ENCODE measurements at places on chromosomes 11 and 22. TPM values are rescaled to one million over a fixed set of nuclear protein-coding genes. Genes with fewer than 3 reads are reported as not detected.

C11orf87 gene
- total RNA-seq, result 0.16 TPM

NCR3LG1 gene
- 2.2 TPM for total RNA-seq

TRIM48 gene
- not detected for total RNA-seq

IL18 gene
- total RNA-seq, result 0.32 TPM

IGLL1 gene
- total RNA-seq, result not detected

PIWIL4 gene
- total RNA-seq, result 5.1 TPM

APOBEC3C gene
- total RNA-seq, result 7.6 TPM

A4GALT gene
- total RNA-seq, result 24.9 TPM

USH1C gene
- total RNA-seq, result not detected

VSTM5 gene
- total RNA-seq, result under 0.01 TPM

OOSP4B gene
- total RNA-seq, result not detected

DNAJB13 gene
- total RNA-seq, result 0.16 TPM

CHRM1 gene
- 0.09 TPM for total RNA-seq

C11orf42 gene
- total RNA-seq, result not detected

BUD13 gene
- total RNA-seq, result 11.2 TPM

MS4A7 gene
- total RNA-seq, result not detected

MIOX gene
- not detected for total RNA-seq

C11orf86 gene
- not detected for total RNA-seq

PIH1D2 gene
- total RNA-seq, result 1.4 TPM

SOX6 gene
- 0.32 TPM for total RNA-seq

TLCD5 gene
- 6.8 TPM for total RNA-seq

TSPAN18 gene
- not detected for total RNA-seq

PDGFB gene
- total RNA-seq, result 0.16 TPM

OR5T3 gene
- not detected for total RNA-seq

MAPK12 gene
- 26.6 TPM for total RNA-seq

OR51B4 gene
- total RNA-seq, result not detected

CSF2RB gene
- under 0.01 TPM for total RNA-seq

OR52E8 gene
- total RNA-seq, result not detected

UPK3A gene
- total RNA-seq, result not detected

GSTT2B gene
- total RNA-seq, result 1.4 TPM

CLTCL1 gene
- total RNA-seq, result 8.4 TPM

CASP1 gene
- 74.3 TPM for total RNA-seq

CSNK2A3 gene
- total RNA-seq, result 0.86 TPM

RIMBP3B gene
- under 0.01 TPM for total RNA-seq

TRPC6 gene
- total RNA-seq, result 0.16 TPM

LRP4 gene
- total RNA-seq, result 3.2 TPM

VPS51 gene
- 200 TPM for total RNA-seq

CPT1B gene
- 4.4 TPM for total RNA-seq

Measured in bronchial smooth muscle cell (primary cell).